Activated CD4-positive, alpha-beta T cell treated with anti-CD3 and anti-CD28 coated beads, Interleukin-2, Interleukin-4, amounts not matched to agents 100 ng/mL and 50 ng/mL, durations not matched to agents 16 hours and 8 hours (primary cell): ENCODE measurements at places on chromosomes 3 and 15.

- no peak for DNase-seq
Measured at GRCh38 chr15:63043335-63044076, 959 bp downstream of the TPM1 start.

- no peak for DNase-seq
Measured at GRCh38 chr3:76986876-76987474, 52.9 kb upstream of the ROBO2 start.

- DNase-seq, result no peak
Measured at GRCh38 chr3:114035896-114036295, 20.4 kb downstream of the CCDC191 start.

- DNase-seq, result peak; percentile 13
Measured at GRCh38 chr3:55180936-55181535, 253.2 kb upstream of the LRTM1 start.

DNA sequence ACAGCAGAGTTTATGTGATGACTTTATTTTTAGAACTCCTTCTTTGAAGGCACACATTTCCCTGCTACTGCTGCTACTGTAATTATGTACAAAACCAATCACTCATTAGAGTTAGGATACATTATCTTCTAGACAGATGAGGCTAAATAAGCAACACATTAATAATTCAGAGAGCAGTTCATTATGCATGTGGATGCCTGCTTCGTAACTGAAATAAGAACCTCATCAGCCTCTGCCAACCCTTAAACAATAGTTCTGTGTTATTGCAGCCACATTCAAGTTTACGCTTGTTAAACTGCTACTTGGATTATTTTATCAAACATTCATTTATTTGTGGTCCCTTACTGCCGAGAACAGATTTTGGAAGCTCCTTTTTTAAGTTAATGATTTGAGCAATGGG, 52.5 kb upstream of the C15orf61 start:
- DNase-seq, result no peak

- DNase-seq, result no peak
Measured at GRCh38 chr3:128372281-128372680, 94.4 kb downstream of the DNAJB8 start.

- no peak for DNase-seq
Measured at GRCh38 chr15:42456531-42456930, 34.4 kb downstream of the ZNF106 start.

DNA sequence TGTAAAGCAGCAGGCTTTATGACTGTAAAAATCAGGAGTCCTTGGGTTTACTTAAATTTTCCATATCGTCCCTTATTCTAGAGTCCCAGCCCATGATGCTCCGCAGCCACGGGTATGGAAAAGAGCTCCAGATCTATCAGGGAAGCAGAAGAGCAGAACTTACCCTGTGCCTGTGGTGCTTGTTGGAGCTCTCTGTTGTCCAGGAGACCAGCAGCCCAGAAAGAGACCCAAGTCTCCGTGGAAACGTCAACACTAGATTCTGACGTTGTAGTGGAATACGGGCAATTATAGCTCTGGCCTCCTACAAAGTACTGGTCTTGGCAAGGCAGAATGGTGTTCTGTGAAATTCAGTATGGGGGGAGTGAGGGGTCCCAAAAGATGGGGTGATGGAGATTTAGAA, 2.0 kb downstream of the GMNC start:
- DNase-seq, result no peak

GRCh38 chr3:123083383-123084124, 16.7 kb downstream of the PDIA5 start:
- DNase-seq, result no peak

GRCh38 chr15:99385005-99385669, 133.9 kb downstream of the LRRC28 start:
- DNase-seq, result no peak

GRCh38 chr3:152104847-152105415, 163.8 kb upstream of the MBNL1 start:
- DNase-seq, result no peak

- no peak for DNase-seq
Measured at GRCh38 chr3:69458803-69459365, 73.0 kb upstream of the FRMD4B start.

- DNase-seq, result no peak
Measured at GRCh38 chr3:135691240-135691639, 274.3 kb upstream of the PPP2R3A start.

DNA sequence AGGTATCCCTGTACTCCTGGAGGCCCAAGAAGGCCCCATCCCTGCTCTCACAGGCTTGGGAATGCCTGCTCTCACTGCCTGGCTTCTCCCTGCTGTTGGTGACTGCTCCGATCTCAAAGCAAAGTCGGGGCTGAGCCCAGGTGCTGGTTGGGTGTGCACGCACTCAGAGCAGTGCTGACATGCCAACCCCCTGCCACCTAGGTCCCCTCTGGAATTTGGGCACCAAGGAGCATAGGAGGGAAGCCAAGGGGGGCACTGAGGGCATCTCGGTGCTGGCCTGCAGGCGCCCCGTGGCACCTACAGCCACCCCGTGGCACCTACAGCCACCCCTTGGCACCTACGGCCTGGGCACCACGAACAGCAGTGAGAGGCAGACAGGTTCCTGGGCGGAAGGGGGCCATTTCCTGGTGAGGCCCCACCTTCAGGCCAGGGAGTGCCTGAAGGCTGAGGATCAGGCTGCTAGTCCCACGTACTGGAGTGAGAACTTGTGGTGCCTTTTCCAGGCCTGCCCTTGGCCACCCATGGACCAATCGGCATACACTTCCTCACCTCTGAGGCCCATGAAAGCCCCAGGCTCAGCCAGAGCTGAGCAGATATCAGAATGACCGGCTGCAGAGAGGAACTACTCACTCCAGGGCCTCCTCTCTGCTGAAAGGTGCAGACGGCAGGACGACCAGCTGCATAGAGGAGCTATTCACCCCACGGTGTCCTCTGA, 15.6 kb upstream of the HTR3E start:
- no peak for DNase-seq

DNA sequence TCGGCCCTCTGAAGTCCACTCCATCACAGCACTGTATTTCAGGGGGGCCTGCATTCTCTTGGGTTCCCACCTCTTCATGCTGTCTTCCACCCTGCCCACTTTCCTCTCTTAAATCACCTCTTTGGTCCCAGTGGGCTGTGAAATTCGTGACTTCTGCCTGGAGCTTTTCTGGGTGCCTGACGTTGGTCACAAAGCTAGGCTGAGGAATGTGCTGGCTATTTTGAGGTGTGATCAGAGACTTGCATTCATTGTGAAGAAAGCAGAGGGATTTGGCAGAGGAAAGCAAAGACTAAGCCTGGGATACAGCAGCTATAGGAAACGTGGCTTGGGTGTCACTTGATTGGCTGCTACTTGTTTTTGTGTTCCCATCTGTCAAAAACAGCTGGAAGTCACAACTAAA, 202.5 kb downstream of the SATB1 start:
- DNase-seq, result no peak

- no peak for DNase-seq
Measured at GRCh38 chr3:127421943-127422662, 134.3 kb upstream of the PRR20G start.

GRCh38 chr15:74383695-74384565, 16.5 kb upstream of the CYP11A1 start:
- peak; percentile 46 for DNase-seq

- DNase-seq, result no peak
Measured at GRCh38 chr3:197475997-197476525, 79.7 kb downstream of the BDH1 start.

DNA sequence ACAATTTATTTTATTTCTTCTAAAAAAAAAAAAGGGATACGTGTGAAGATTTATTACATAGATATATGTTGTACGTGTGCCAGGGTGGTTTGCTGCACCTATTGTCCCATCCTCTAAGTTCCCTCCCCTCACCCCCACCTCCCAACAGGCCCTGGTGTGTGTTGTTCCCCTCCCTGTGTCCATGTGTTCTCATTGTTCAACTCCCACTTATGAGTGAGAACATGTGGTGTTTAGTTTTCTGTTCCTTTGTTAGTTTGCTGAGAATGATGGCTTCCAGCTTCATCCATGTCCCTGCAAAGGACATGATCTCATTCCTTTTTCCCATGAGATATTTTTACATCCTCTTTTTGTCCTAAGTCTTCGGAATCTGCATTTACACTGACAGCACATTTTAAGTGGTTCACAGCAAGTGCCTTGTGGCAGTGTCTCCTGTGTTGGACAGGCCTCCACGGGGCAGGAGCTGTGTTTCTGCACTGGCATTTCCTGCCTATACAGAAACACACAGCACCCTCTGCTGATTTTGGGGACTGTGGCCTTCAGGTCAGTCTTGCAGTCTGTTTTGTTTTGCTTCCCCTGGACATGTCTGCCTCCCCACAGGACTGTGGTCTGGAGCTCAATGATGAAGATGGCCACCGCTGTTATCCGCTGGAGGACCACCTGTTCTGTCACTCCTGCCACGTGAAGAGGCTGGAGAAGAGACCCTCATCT, 12.7 kb upstream of the SACM1L start:
- DNase-seq, result no peak

GRCh38 chr3:183892610-183893214, 8.0 kb upstream of the PARL start:
- DNase-seq, result no peak

GRCh38 chr15:92921215-92922131, 21.3 kb downstream of the CHD2 start:
- DNase-seq, result no peak

- no peak for DNase-seq
Measured at GRCh38 chr15:41946970-41947369, 25.4 kb downstream of the EHD4 start.

- peak; percentile 47 for DNase-seq
Measured at GRCh38 chr3:58260261-58260731, 22.7 kb downstream of the ABHD6 start.

DNA sequence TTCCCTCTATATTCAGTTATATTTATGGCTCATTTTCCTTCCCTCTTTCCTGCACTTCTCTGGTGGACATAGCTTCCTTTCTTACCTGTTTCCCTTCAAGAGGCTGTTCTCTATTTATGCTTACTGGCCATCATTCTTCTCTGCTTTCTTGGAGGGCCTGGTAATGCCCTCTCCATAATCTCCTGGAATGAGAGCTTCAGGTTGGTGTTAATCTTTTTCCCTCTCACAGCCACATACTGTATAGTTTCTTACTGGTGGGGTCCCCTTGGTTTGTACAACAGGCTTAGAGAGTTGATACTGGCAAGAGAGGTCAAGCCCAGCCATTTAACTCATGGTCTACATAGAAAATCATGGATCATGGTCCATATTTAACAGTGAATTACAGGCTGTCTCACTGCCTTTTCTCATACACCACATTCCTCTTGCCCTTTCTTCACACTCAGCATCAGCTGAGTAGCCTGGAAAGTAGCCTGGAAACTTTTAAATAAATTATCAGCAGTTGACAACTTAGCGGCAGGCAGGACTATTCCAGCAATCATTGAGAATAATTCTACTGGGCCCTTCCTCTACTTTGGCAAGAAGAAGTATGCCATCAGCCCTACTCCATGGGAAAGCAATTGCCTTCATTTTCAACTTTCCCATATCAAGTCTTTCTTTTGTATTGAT, 38.0 kb upstream of the DPH6 start:
- no peak for DNase-seq

- no peak for DNase-seq
Measured at GRCh38 chr15:58203537-58203936, 65.4 kb downstream of the AQP9 start.

DNA sequence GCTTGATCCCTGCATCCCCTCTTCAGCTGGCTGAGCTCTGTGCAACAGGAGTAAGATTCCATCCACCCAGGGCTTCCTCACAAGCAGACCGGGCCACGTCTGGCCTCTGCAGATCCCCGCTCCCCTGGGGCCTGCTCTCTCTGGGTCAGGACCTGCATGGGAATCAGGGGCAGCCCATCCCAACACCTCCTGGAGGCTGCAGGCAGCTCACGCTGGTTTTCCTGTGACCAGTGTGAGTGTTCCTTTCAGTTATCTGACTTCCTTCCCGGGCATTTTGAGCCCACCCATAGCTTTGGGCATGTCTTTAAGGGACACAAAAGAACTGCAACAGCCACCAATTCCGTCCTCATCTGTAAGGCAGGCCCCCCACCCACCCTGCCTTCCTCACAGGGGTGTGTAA, 16.3 kb downstream of the NUP210 start:
- DNase-seq, result no peak

- DNase-seq, result no peak
Measured at GRCh38 chr15:76451540-76451939, 115.0 kb downstream of the ISL2 start.

DNA sequence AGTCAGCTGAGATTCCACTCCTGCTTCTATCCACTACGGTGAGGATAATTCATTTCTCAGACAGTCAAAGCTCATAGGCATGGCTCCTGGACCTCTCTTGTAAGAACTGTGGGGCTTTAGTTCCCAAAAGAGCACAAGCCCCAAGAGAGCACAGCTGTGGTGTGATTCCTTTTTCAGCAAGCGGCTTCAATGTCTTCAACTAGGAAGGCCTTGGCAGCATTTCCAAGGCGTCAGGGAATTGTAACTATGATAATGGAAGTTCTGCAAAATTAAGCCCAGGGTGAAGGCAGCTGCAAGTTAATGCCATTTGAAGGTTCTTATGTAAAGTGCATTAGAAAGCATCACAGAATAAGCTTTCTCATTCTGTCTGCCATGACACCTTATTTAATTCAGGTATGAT, 657.1 kb downstream of the GRM7 start:
- DNase-seq, result no peak

GRCh38 chr3:98551754-98552153, 20.0 kb downstream of the GPR15 start:
- DNase-seq, result no peak

DNA sequence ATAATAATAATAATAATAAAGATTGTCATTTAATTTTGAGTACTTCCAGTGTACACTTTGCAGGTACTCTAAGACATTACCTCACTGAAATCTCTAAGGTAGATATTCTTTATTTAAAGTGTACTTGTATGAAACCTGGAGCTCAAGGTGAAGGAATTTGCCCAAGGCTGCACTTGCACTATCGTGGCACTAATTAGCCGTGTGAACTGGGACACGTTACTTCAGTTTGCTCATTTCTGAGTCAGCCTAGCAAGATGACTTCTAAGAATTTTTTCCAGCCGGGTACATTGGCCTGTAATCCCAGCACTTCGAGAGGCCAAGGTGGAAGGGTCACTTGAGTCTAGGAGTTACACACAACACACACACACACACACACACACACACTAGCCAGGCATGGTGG, 33.5 kb downstream of the MLH1 start:
- DNase-seq, result no peak

- DNase-seq, result peak; percentile 42
Measured at GRCh38 chr3:188683032-188683521, 488.7 kb upstream of the TPRG1 start.
